ENCODE measurements at places on chromosomes 4 and X.

GRCh38 chrX:19972984-19973383 is 17.9 kb downstream of the BCLAF3 start:
- DNase-seq = no peak

DNA sequence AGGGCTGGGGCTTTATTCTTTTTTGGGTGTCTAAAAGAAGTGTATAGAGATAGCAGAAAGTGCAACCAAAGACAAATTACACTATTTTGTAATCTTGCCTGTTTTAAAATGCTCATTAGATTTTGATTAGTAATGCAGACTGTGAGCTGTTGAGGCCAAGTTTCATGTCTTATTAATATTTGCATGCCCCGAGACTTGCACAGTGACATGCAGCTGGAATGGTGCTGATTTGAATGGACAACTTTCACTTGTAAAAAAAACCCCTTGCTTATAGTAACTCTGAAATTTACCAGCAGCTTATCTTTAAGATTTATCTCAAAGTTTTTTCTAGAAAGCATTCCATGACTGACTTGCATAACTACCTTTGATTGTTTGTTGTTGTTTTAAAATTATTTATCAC is 835.1 kb upstream of the IGFBP7 start:
- DNase-seq = no peak

- DNase-seq = no peak
Observed at GRCh38 chr4:80188801-80189458, 8.4 kb upstream of the PRDM8 start.

- no peak for DNase-seq
Observed at GRCh38 chr4:7157666-7158065, 34.7 kb upstream of the SORCS2 start.

DNA sequence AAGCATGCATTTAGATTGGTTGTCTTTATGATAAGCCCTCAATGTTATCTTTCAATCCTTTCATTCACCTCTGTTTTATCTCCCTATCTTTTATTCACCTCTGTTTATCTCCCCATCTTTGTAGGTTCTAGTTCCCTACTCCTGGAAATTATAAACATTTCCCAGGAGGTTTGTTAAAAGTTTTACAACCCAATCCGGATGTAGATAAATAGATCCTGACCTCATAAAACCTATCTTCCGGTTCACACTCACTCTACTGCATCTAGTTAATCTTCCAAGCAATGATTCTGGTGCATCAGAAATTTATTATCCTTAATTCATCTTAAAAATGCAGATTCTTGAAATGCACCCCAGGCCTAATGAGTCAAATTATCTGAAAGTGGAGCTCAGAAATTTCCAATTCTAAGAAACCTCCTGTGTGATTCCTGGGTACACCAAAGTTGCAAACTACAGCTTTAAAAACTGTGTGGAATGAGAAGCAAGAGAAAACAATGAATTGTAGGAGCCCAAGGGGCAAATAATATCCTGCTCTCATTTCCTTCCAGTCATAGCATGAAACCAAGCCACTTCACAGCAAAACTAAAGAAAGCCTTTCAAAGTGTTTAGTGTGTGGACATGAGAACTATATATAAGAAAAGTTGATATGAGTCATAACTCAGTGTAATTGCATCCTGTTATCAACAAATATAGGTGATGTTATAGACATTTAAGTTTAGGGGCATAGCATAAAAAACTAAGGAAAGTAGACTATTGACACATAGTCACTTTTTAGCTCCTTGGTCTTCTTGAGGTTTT is 51.1 kb upstream of the UGT8 start:
- DNase-seq = no peak

GRCh38 chr4:138392751-138393308 is 150.7 kb upstream of the SLC7A11 start:
- DNase-seq = no peak

Data from activated CD8-positive, alpha-beta T cell treated with anti-CD3 and anti-CD28 coated beads, Interleukin-2, amount 10 ng/mL, durations not matched to agents 7 days and 5 days (primary cell).